ENCODE measurements at places on chromosomes 7 and 10.
A peak's percentile ranks its signal among the peaks of the same experiment; 100 is the strongest.

- DNase-seq, result no peak
Observed at GRCh38 chr7:96361116-96361857, 39.4 kb upstream of the SLC25A13 start.

DNA sequence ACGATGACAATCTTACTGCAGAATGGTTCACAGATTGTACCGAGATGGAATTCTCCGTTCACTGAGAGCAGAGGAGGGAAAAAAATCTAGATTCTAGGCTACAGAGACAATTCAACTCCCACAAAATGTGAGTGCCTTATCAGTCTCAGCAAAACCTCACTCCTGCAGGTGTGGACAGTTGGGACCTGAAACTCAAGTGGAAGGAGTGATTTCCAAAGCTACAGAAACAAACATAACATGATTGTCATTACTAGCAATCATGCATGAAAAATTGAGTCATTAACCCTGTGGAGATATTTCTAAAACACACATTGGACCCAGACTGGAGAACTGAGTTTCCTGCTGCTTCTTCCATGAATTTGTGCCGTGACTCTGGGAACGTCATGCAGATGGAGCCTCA, 70.3 kb downstream of the CALML3 start:
- no peak for DNase-seq

GRCh38 chr7:954330-955238, at the start of gene ADAP1:
ADAP1 (minus strand) TSS chr7:954680; CDS start chr7:954477, 203 bp downstream.
- DNase-seq, result peak; percentile 62

DNA sequence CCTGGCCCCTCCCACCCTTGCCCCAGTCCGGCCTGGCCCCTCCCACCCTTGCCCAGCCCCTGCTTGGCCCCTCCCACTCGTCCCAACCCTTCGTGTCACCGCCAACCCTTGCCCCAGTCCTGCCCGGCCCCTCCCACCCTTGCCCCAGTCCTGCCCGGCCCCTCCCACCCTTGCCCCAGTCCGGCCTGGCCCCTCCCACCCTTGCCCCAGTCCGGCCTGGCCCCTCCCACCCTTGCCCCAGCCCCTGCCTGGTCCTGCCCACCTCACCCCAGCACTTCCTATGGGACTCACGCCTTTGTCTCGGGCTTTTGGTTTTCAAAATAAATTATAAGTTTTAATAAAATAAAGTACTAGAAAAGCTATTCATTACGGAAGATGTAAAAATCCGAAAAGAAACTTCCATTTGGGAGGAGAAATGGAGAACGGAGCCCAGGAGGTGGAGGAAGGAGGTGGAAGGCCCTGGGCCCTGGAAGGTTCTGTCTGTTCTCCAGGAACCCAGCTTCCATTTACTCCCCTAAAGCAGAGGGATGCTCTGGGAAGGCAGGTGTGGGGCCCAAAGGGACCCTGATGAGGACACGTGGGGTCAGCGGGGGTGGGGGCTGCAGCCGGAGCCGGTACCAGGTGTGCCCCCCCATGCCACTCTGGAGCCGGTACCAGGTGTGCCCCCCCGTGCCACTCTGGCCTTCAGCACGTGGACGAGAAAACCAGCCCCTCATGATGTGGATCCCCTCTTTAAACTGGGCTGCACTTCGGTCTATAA, 52.2 kb downstream of the PWWP2B start:
- peak; percentile 50 for DNase-seq

GRCh38 chr7:2530071-2530987, 10.8 kb downstream of the LFNG start:
- peak; percentile 88 for DNase-seq

DNA sequence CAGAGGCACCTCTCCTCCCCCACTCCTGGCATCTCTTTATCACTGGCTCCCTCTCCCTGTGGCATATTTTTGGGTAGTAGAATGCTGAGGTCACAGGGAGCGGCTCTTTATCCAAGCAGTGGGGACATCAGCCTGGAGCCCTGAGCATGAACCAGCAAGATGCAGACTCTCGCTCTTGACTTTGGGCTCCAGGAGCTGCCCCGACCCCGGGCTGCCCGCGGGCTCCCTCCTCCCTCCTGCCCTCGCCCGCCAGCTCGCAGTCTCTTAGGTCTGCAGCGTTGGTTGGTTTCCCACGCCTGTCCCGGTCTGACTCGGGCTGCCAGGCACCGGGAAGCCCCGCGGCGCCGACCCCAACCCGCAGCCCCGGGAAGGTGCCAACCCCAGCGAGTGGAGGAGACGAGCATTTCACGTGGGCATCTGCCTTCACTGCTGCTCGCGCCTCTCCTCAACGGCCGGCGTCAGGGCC, 1.3 kb downstream of the INSYN2A start:
- no peak for DNase-seq

DNA sequence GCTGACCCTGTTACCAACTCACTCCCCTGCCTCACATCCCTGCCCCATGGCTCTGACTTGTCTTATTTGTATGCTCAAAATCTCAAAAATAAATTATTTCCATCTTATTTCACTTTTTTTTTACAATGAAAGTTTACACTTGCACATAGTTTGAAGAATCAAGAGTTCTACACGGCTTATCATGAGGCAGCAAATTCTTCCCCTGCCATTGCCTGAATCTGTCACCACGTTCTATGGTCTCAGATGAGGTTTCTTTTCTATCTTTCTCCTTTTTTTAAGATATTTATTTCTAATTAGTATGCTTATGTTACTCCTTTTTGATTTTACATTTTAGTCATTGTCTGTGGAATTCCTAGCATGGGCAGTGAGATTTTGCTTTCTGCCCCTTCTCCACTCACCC, 28.4 kb downstream of the ARHGAP22 start:
- no peak for DNase-seq

DNA sequence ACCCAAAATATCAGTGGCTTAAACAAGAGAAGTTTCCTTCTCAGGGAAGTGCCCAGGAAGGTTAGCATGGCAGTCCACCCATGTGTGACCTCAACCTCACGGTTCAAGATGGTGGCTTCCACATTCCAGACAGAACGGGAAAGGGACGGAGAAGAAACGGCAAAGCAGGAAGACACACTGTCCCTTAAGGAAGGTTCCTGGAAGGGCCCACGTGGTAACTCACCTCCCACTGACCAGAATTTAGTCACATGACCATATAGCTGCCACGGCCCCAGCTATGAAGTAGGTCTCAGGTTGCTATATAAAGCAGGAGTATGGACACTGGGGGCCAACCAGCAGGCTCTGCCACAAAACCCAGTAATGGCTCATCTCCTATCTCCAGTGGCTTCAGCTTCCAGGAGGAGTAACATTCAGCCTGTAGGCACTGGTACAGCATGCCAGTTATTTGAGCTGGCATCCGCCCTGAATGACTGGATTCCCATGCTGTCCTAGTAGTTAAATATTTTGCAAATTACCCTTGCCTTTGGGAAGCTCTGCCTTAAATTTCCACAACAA, 278.5 kb upstream of the KLF14 start:
- DNase-seq, result peak; percentile 43

DNA sequence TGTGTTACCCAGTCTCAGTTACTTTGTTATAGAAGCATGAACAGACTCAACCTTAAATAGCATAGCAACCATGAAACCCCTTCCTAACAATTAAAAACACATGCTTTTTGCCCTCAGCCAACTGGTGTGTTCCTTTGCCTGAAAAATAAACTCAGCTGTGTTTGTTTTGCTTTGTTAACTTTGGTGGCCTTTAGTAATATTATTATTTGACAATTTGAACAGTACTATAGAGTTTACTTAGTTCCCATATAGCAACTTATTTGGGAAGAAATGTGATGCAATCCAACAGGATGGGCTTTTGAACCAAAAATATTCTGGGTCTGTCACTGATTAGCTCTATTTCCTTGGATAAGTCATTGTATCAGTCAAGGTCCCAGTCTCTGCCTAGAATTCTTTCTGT, 22.5 kb upstream of the MKLN1 start:
- no peak for DNase-seq

- DNase-seq, result no peak
Observed at GRCh38 chr7:21986096-21986495, 40.4 kb upstream of the CDCA7L start.

DNA sequence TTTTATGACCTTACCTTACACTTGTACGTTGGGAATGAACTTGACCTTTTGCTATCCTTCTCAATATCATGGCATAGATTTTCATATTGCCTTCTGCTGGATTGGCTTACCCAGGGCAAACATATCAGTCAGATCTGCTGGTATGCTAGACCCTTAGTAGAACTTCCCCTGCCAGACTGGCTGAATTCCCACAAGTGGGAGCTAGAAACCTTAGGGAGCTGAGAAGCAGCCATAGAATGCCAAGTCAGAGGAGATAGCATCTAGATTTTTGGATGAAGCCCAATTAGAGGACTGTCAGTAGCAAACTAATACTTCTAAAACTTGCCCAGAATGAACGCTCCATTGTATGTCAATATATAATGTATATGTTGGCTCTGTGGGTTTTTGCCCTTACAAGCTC, 385.0 kb downstream of the NXPH1 start:
- DNase-seq, result no peak

DNA sequence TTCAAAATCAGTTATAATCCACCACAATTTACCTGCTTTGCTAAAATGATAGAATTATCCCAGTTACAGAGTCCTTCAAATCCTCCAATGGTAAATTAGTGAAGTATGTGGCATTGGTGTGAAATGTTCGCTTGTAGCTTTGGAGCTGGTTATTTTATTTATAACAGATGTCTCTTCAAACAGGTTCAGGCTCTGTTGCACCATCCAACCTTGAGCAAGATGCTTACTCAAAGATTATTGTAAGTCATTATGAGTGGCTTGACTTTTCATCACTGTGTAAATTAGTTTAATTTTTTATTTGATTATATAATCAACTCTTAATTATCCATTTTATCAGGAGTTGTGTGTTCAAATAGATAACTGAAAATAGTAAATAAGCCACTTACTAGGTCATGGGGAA, 99.4 kb downstream of the BTRC start:
- no peak for DNase-seq

DNA sequence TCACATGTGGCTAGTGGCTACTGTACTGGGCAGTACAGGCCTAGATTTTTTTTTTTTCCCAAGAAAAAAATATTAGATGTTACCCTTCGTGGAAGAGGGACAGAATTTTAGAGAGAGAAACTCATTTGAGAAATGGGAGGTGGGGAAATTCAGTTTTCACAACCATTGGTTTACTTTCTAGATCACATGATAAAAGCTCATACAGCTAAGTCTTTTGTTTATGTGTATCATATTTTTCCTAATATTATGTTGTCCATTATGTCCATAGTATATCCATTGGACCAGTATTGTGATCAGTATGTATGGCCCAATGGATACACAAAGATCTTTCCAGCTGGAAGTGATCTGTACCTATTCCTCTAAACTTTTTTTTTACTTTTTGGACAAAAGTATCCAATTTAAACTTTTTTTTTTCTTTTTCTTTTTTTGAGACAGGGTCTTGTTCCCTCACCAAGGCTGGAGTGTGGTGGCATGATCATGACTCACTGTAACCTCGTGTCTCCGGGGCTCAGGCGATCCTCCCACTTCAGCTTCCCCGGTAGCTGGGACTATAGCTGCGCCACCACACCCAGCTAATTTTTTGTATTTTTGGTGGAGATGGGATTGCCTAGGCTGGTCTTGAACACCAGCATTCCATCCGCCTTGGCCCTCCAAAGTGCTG, 4.1 kb downstream of the CALU start:
- DNase-seq, result no peak

GRCh38 chr10:48976196-48976595, 36.6 kb upstream of the LRRC18 start:
- DNase-seq, result no peak

DNA sequence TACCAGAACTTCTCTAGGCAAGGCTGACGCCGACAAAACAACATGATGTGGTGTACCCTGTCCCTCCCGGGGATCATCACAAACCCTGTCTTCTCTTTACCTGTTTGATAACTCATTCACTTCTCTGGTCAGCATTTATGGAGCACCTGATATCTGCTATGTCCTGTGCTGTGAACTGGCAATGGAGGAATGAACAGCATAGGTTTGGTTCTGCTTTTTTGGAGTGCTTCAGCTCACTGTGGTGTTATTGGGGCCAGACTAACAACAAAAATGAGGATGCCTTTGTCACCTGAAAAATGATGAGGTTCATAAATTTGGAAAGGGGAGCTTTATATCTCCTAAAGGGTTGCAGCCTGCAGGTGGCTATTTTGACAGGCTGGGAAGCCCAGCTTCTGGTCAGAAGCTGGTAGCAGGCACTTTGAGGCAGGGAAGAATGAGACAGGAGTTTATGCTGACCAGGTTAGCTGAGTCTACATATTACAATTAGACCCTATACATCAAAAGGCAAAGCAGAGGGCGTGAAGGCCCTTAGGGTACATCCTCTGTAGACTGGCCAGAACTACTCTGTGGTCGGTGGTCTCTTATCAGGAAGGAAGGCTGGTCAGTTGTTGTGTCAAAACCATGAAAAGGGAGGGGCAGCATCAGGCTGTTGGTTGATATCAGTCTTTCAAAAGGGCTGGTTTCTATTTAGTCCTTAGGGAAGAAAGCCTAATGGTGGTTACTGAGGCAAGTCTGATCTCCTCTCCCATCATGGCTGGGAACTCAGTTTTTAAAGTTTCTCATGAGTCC, 42.3 kb downstream of the SH2D4B start:
- no peak for DNase-seq

DNA sequence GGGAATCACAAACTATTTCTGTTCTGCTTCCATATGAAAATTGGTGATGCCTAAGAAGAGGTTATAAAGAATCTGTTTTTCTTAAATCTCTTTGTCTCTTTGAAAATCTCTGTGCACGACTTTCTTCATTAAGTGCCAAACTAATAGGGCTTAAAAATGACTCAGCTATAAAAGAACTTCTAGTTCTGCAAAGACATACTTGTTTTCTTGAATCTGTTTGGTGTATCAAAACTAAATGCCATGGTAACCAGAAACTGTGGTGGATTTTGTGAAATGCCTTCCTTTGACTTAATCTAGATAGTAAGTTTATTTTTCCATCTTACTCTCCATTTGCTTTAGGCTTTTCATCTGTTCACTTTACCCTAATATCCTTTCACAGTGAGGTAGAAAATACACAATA, 417.8 kb downstream of the PARD3 start:
- no peak for DNase-seq

DNA sequence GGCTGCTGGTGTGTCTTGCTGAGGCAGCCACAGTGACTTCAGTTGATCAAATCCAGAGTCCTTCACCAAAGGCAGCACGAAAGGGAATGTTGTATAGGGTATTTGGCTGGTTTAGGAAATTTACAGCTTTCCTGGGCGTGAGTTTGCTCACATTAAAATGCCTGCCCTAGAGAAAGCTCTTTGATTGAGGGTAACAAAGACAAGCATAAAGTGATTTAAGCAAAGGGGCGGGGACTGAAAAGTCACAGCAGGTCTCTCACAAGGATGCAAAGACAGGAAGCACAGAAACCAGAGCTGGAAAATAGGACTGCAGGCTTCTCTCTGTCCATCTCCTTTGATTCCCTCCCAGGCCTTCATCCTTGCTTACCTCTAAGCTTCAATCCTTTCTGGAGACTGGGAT, 139.2 kb downstream of the ELMO1 start:
- DNase-seq, result no peak

GRCh38 chr7:30323006-30323355, 38.6 kb downstream of the ZNRF2 start:
- DNase-seq, result no peak

Measured in activated CD4-positive, alpha-beta memory T cell treated with anti-CD3 and anti-CD28 coated beads for 36 hours (primary cell).